ENCODE measurements at places on chromosomes 12 and 14. TPM values are rescaled to one million over a fixed set of nuclear protein-coding genes. Genes with fewer than 3 reads are reported as not detected.

GRCh38 chr12:56299853-56300643 lies at the start of gene CS:
CS (minus strand) TSS chr12:56300330; CDS start chr12:56300201, 129 bp downstream.
- H3K4me3 ChIP-seq, result peak within 1 kb of the TSS; percentile 95
- no peaks in the 10 kb centered on the region for H3K36me3 ChIP-seq
- DNase-seq, result peak; percentile 99
- peaks cover 24% of the 10 kb centered on the region for H3K4me1 ChIP-seq

DNA sequence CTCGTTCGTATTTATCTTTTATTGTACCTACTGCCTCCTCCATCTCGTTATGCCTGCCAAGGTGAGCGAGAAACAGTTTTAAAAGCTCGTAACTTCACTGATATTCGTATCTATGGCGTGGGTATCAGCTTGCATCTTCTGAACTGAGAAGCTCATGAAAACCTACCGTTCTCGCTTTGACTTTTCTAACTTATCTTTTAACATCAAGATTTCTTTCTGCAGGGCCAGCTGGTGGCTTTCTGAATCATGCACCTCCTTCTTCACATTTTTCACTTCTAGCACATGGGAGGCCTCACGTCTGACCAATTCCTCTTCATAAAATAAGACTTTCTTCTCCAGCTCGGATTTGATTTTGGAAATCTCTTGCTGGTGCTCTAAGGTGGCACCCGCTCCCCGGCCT lies 45.8 kb downstream of the AMN start:
- H3K4me1 ChIP-seq, result peaks cover 8% of the 10 kb centered on the region
- H3K36me3 ChIP-seq, result no peaks in the 10 kb centered on the region
- no peak overlapping the region for H3K27ac ChIP-seq
- no peaks in the 10 kb centered on the region for H3K27me3 ChIP-seq
- H3K4me3 ChIP-seq, result no peak overlapping the region

DNA sequence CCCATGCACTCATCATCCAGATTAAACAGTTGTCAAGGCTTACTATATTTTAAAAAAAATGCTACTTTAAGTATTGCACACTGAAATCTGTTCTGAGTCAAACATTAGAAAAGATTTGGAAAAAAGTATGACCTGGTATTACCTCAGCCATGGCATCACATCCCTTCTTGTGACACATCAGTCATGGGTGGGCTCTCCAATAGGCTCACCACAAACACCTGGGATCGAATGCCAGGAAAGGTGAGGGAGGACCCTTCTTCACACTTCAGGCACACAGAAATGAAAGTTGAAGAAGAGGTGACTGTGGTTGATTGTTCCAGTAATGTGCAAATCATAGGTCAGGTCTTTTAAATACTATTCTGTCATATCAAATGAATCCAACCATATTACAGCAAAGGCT lies 36.6 kb upstream of the GZMB start:
- H3K4me3 ChIP-seq, result no peak overlapping the region
- H3K27me3 ChIP-seq, result no peaks in the 10 kb centered on the region
- H3K36me3 ChIP-seq, result peaks cover 5% of the 10 kb centered on the region
- no peaks in the 10 kb centered on the region for H3K4me1 ChIP-seq
- H3K27ac ChIP-seq, result no peak overlapping the region

- H3K4me3 ChIP-seq, result no peak overlapping the region
- H3K36me3 ChIP-seq, result peaks cover under 1% of the 10 kb centered on the region
- no peak overlapping the region for H3K27ac ChIP-seq
- no peak for DNase-seq
Observed at GRCh38 chr12:112489456-112489855, 70.7 kb downstream of the PTPN11 start.

DNA sequence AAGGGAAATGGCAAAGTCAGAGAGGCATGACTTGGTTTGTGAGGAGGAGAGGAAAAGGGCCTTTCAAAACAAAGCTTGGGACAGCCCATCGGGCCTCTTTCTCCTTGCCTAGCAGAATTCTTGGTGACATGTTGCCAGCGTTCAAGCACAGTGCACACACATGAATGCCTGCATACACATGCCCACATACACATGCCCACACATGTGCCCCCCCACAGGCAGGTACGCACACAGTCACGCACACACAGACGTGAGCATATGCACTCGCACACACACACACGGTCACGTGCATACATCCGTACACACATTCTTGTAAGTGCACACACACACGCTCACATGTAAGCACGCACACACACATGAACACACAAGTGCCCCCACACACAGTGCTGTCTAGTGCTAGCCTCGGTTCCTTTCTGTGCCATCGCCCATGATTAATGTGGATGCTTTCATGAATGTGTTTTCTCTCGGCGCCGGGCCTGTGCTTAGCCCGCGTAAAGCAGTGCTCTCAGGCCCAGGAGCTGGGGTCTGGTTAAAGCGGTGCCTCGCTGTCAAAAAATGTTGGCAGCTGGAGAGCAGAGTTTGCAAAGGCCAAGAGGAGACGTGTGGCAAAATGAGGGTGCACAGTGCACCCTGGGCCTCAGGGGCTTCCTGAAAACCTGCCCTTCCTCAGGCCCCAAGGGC lies 328.8 kb upstream of the DIO3 start:
- no peak for DNase-seq
- no peak overlapping the region for H3K4me3 ChIP-seq
- H3K27me3 ChIP-seq, result peaks cover 5% of the 10 kb centered on the region
- H3K4me1 ChIP-seq, result peaks cover 3% of the 10 kb centered on the region

GRCh38 chr14:99138999-99139865 lies 132.8 kb downstream of the BCL11B start:
- no peaks in the 10 kb centered on the region for H3K4me1 ChIP-seq
- H3K36me3 ChIP-seq, result peaks cover 3% of the 10 kb centered on the region
- H3K4me3 ChIP-seq, result no peak overlapping the region
- DNase-seq, result no peak
- H3K27ac ChIP-seq, result no peak overlapping the region

DNA sequence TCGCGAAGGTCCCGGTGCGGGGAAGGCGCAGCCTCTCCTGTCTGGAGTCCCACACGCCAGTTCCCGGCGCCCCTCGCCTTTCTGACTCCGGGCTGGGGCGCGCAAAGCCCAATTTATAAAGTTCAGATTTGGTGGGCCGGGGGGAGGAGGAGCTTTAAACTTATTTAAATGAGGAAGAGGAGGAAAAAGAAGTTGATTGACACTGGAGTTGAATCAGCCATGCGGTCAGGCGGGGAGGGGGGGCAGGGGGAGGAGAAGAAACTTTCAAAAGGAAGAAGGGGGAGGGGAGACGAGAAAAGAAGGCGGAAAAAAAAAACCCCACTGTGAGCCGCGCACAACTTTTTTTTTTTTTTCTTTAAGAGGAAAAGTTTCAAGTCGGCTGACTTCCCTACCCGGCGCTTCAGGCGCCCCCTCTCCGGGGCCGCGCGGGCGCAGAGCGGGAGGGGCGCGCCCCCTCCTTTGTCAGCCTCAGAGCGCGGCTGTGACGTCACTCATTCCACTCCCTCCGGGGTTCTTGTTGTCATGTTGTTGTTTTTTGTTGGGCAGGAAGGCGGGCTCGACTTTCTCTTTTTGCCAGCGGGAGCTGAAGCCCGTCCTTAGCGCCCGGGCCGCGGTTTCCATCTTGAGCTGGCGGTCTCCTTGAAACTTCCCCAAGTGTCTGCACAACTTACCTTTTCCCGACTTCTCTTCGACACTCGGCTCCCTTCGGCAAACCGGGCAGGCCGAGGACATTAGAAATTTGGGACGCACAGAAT lies at the start of gene ZFP36L1:
Gene ZFP36L1, minus strand, starts transcription at position 89 of the 755 bp plus-strand sequence. CDS start 129 bp downstream, outside the sequence.
- peak within 1 kb of the TSS; percentile 95 for H3K4me3 ChIP-seq
- H3K36me3 ChIP-seq, result no peaks in the 10 kb centered on the region

GRCh38 chr12:123937707-123938591 lies 34.7 kb downstream of the CCDC92 start:
- H3K4me1 ChIP-seq, result no peaks in the 10 kb centered on the region
- no peak for DNase-seq
- H3K36me3 ChIP-seq, result peaks cover 49% of the 10 kb centered on the region
- H3K27ac ChIP-seq, result no peak overlapping the region
- H3K27me3 ChIP-seq, result peaks cover 10% of the 10 kb centered on the region

- peaks cover 4% of the 10 kb centered on the region for H3K36me3 ChIP-seq
- no peak for DNase-seq
- H3K27ac ChIP-seq, result no peak overlapping the region
- peaks cover 6% of the 10 kb centered on the region for H3K27me3 ChIP-seq
Observed at GRCh38 chr14:102341566-102341965, 21.1 kb downstream of the CINP start.

- no peak overlapping the region for H3K27ac ChIP-seq
- H3K4me1 ChIP-seq, result no peaks in the 10 kb centered on the region
- H3K27me3 ChIP-seq, result no peaks in the 10 kb centered on the region
Observed at GRCh38 chr12:74689071-74689655, 151.5 kb downstream of the ATXN7L3B start.

- no peaks in the 10 kb centered on the region for H3K4me1 ChIP-seq
- H3K27me3 ChIP-seq, result no peaks in the 10 kb centered on the region
- H3K4me3 ChIP-seq, result no peak overlapping the region
- DNase-seq, result no peak
- H3K36me3 ChIP-seq, result no peaks in the 10 kb centered on the region
Observed at GRCh38 chr12:26845984-26846383, 13.0 kb upstream of the ITPR2 start.

- no peaks in the 10 kb centered on the region for H3K4me1 ChIP-seq
- no peaks in the 10 kb centered on the region for H3K36me3 ChIP-seq
- no peak overlapping the region for H3K27ac ChIP-seq
- H3K27me3 ChIP-seq, result no peaks in the 10 kb centered on the region
- no peak for DNase-seq
Observed at GRCh38 chr14:29311983-29312382, 545.4 kb downstream of the FOXG1 start.

GRCh38 chr14:41749429-41749828 lies 142.8 kb downstream of the LRFN5 start:
- H3K27ac ChIP-seq, result no peak overlapping the region
- no peaks in the 10 kb centered on the region for H3K27me3 ChIP-seq
- no peaks in the 10 kb centered on the region for H3K4me1 ChIP-seq
- DNase-seq, result no peak
- H3K36me3 ChIP-seq, result no peaks in the 10 kb centered on the region

DNA sequence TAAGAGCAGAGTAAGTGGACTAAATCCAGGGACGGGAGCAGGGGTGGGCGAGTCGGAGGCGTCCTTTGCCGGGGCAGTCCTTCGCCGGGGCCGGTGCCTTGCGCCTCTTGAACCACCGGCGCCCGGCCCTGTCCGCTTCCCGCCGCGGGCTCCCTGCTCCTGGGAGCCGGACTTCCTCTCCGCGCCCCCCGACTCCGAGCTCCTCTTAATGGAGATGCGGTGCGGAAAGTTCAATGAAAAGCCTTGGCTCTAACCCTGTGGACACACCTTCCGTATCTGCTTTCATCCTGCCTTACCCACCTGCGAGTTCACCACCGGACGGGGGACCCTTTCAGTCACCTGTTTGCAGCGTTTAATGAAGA lies 412 bp downstream of the FGFR1OP2 start:
- no peaks in the 10 kb centered on the region for H3K36me3 ChIP-seq
- peak; percentile 63 for DNase-seq
- peak overlapping the region; percentile 89 for H3K4me3 ChIP-seq
- peaks cover 6% of the 10 kb centered on the region for H3K27me3 ChIP-seq
- peak overlapping the region; percentile 97 for H3K27ac ChIP-seq

DNA sequence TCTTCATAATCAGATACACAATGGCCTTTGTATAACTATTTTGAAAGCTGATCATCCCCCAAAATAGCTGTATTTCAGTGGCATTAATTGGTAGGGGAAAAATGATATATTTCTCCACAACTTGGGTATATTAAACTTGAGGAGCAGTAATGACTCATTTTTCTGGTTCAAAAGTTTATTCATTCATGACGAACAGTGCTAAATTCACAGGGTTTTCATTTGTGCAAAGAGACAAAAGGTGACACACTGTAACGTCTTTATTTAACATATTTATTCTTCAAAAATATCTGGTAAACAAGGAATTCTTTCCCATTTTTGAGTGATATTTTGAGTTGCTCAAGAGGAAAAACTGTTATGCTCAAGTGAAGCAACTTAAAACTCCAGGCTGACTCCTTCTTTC lies 415.5 kb upstream of the SOX5 start:
- no peaks in the 10 kb centered on the region for H3K4me1 ChIP-seq
- H3K27me3 ChIP-seq, result no peaks in the 10 kb centered on the region
- no peak overlapping the region for H3K4me3 ChIP-seq

DNA sequence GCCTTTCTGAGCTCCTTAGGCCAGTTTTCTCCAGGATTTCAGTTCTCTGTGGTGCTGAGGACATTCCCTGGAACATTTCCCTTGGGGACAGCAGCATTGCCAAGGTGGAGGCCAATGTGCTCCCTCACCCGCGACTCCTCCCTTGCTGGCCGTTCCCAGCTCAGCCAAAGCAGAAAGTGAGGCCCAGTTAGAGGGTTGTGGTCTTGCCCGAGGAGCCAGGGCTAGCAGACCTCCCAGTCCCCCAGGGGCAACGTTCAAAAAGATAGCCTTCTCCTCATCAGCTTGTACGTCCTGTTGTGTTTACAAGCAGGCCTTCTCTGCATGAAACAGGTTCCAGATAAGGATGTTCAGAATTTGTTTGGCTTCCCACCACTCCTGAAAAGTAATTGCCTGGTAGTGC lies 78.4 kb downstream of the SSPN start:
- no peak overlapping the region for H3K4me3 ChIP-seq
- H3K4me1 ChIP-seq, result peaks cover 41% of the 10 kb centered on the region
- no peak for DNase-seq
- H3K27ac ChIP-seq, result no peak overlapping the region
- peaks cover 2% of the 10 kb centered on the region for H3K27me3 ChIP-seq

DNA sequence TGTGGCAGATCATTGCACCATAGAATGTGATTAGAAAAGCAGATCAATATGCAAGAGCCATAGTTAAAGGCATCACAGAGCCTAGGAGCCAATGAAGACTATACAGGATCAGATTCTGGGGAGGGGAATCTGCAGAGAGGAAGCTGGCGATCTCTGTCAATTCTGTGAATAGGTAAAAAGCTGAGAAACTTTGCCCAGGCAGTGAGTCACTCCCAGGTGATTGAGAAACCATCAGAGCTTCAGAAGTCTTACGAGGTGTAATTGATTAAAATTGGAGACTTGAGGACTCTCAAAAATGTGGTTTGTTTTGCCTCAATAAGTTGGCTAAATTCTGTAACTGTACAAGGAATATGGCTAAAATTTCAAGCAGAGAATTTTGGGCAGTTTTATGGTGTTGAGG lies 41.7 kb upstream of the TSPAN11 start:
- no peaks in the 10 kb centered on the region for H3K27me3 ChIP-seq
- no peak for DNase-seq
- no peak overlapping the region for H3K27ac ChIP-seq
- H3K4me3 ChIP-seq, result no peak overlapping the region
- H3K36me3 ChIP-seq, result peaks cover 28% of the 10 kb centered on the region

GRCh38 chr12:3083921-3084347 lies 6.8 kb downstream of the TSPAN9 start:
- H3K4me1 ChIP-seq, result peaks cover 13% of the 10 kb centered on the region
- H3K27ac ChIP-seq, result no peak overlapping the region
- no peaks in the 10 kb centered on the region for H3K36me3 ChIP-seq
- DNase-seq, result peak; percentile 13

The TAS2R31 gene
- 5.7 TPM for total RNA-seq

The RDH12 gene
- 0.22 TPM for total RNA-seq

The HCAR3 gene
- total RNA-seq, result not detected

The ANO6 gene
- 35.9 TPM for total RNA-seq

The SLC17A8 gene
- 0.25 TPM for total RNA-seq

The TAS2R7 gene
- 0.39 TPM for total RNA-seq

The IGF1 gene
- total RNA-seq, result not detected

The KRT2 gene
- not detected for total RNA-seq

The FOXN4 gene
- total RNA-seq, result 0.61 TPM

The KCNC2 gene
- total RNA-seq, result 11.6 TPM

The SALL2 gene
- total RNA-seq, result 62.9 TPM
